ENCODE measurements at places on chromosomes 11 and 22.

DNA sequence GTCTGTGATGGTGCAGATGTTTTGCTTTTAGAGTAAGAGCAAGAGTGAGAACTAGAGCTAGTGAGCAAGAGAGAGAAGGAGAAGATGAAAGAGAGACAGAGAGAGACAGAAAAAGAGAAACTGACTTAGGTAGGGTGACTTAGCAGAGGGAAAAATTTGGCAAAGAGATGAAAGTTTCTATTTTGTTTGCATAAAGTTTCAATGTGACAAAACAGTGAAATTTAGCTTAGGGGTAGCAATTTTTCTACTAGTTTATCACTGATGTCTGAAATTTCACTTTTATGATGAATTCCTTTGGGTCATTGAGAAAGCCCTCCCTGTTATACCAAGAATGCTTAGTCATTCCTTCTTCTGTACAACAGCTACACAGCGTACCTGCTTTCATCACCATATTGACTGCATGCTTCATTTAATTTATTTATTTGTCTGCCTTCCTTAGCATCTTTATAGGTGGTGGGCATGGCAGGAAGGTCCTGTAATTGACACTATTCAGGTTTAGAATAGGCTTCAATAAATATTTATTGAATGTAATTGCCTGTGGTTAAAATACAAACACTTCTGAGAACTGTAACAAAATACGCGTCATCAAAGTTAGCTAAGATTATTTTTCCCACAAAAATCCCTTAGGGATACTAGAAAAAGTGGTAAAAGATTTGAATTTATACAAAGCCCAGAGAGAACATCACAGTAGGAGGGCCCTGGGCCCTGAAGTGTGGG is 19.9 kb upstream of the CTSC start:
- DNase-seq = no peak

DNA sequence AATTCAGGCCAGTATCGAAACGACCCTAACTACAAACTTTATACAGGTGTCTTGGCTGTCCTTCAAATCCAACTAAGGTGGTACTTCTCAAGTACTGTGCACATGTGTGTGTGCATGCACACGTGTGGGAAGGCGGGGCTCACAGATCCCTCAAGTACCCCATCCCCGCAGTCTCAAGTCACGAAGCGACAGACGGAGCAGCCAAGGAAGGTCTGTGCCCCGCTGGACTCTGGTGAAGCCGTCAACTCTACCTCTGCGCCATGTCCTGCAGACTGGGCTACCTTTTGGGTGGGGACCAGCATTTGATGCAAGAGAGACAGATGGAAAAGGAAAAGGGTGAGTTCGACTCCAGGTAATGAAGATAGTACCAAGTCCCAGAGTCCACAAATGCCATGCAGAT is 169.0 kb downstream of the CRYBB2 start:
- no peak for DNase-seq

- no peak for DNase-seq
Measured at GRCh38 chr11:3132831-3133260, 32.3 kb downstream of the OSBPL5 start.

GRCh38 chr22:29701155-29701999 is 18.4 kb upstream of the CABP7 start:
- no peak for DNase-seq

DNA sequence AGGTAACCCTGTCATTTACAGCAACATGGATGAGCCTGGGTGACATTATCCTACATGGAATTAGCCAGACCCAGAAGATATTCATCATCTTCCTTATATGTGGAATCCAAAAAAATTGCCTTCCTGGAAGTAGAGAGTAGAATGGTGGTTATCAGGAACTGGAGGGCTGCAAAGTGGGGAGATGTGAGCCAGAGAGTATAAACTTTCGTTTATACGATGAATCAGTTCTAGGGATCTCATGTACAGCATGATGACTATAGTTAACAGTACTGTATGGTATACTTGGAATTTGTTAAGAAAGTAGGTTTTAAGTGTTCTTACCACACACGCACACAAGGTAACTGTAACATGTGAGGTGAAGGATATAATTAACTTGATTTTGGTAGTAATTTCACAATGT is 79.1 kb downstream of the TBC1D22A start:
- DNase-seq = no peak

GRCh38 chr22:17243524-17243923 is 24.3 kb upstream of the ADA2 start:
- DNase-seq = no peak

GRCh38 chr11:93869830-93870229 is 19.4 kb upstream of the VSTM5 start:
- DNase-seq = no peak

- DNase-seq = no peak
Measured at GRCh38 chr22:42895541-42895981, 38.5 kb upstream of the ARFGAP3 start.

DNA sequence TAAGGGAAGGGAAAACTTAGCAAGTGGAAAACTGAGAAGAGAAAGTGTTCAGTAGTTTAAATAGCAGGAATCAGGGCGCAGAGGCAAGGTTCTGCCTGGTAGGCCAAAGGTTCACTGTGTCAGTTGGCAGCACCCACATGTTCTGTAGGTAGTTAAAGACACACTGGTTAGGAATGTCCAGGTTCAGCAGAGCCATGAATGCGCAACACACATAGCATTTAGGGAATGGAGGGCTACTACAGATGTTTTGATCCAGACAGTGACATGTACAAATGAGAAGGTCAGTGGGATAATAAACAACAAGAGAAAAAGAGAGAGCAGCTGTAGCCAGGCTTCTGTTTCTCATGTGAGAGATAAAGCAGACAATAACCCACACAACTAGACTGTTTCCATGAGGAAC is 56.2 kb upstream of the ARHGAP42 start:
- no peak for DNase-seq

All from forelimb muscle (tissue), 1 donor.